Stimulated activated CD8-positive, alpha-beta memory T cell treated with anti-CD3 and anti-CD28 coated beads, Interleukin-15, amount 100 ng/mL, for 24 hours (primary cell): ENCODE measurements at places on chromosomes 5 and 9.

GRCh38 chr5:65144136-65144871, 337.4 kb downstream of the ADAMTS6 start:
- no peak for DNase-seq

DNA sequence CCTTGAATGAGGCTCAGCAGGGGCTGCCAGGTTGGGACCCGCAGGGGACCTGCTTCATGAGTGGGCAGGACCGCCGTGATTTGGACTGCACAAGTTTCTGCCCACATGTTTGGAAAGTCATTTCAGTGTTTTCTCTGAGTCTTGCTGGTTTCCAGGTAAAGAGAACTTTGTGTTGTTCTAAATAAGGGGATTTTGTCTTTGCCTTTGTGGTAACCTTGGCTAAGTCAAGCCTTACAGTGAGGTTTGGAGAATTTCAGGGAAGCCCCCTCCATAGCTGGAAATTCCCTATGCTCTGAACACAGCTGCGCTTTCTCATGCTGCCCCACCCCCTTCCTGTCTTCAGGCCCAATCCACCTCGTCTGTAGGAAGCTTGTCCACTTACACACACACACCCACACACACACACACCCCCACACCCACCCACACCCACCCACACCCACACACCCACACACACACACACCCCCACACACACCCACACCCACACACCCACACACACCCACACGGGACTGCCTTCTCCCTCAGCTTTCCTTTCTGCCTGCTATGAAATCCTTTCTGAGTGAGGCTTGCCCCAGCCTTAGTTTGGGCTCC, 270.1 kb downstream of the HSPA4 start:
- no peak for DNase-seq

DNA sequence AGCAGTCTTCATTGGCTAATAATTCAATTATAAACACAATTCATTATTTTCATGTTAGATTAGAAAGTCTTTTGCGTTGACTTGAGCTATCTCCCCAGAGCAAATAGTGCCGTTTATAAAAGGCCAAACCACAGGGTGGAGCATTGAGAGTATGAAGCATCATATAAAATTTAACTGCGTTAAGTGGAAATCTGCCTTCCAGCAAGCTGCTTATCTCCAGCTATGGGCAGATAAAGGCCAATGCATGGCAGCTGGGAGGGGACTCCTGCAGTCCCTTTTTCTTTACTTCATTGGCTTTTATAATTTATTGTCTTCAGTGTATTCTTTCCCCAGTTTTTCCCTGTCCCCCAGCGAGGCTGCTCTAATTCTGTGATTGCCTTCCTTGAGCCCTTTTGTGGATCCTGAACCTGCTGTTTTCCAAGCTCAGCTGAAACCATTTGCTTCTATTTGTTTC, 113.7 kb downstream of the TMEM232 start:
- no peak for DNase-seq

GRCh38 chr9:36560771-36561170, 11.9 kb upstream of the MELK start:
- DNase-seq = no peak

DNA sequence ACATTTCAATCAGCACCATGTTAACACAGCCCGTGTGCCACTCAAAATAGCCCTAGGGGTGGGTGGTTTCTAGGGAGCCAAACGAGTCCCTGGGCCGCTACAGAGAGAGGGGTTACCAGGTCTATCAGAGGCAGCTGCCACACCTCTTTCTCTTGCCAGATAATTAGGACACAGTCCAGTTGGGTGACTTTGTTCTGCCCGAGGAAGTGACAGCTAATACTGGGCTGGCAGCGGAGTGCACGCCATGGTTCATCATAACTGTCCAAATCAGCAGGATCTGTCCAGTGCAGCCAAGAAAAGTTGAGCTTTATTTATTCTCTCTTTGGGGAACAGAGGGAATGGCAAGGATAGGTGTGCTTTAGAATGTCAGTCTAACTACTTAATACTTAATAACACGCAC, 583.8 kb downstream of the BRINP1 start:
- DNase-seq = no peak

GRCh38 chr5:93008502-93009207, 572.4 kb downstream of the NR2F1-AS1 start:
- no peak for DNase-seq

- no peak for DNase-seq
Observed at GRCh38 chr5:111931655-111932054, 174.7 kb upstream of the NREP start.
